Stimulated activated CD8-positive, alpha-beta memory T cell treated with anti-CD3 and anti-CD28 coated beads, Interleukin-15, amount 100 ng/mL, for 1 hour (primary cell): ENCODE measurements at places on chromosomes 2 and 18.

- DNase-seq, result no peak
Observed at GRCh38 chr18:53253789-53254188, 913.8 kb downstream of the DCC start.

- no peak for DNase-seq
Observed at GRCh38 chr2:240858321-240858720, 10.3 kb upstream of the AGXT start.

GRCh38 chr2:196170606-196171247 is 651 bp downstream of the STK17B start:
- no peak for DNase-seq

GRCh38 chr2:128464456-128464855 is 145.8 kb upstream of the HS6ST1 start:
- DNase-seq, result no peak

DNA sequence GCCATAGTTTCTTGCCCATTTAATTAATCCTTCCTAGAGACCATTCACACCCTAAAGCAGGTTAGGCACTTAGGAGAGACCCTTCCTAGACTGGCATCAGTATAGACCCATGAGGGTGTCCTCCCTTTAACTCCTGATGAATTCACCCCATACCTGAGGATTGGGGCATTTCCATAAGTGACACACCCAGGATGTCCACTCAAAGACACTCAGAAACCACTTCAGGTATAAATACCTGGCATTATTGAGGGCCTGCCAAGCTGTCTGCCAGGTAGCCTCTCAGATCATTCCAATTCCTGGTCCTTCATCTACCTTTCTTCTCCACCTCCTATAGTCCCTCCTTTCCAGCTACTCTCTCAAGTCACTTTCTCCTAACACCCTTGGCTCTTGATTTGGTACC is 57.5 kb upstream of the SLC14A2 start:
- DNase-seq, result no peak

- no peak for DNase-seq
Observed at GRCh38 chr2:240123821-240124650, 12.1 kb downstream of the COPS9 start.

GRCh38 chr2:195500879-195501278 is 156.1 kb upstream of the SLC39A10 start:
- no peak for DNase-seq

DNA sequence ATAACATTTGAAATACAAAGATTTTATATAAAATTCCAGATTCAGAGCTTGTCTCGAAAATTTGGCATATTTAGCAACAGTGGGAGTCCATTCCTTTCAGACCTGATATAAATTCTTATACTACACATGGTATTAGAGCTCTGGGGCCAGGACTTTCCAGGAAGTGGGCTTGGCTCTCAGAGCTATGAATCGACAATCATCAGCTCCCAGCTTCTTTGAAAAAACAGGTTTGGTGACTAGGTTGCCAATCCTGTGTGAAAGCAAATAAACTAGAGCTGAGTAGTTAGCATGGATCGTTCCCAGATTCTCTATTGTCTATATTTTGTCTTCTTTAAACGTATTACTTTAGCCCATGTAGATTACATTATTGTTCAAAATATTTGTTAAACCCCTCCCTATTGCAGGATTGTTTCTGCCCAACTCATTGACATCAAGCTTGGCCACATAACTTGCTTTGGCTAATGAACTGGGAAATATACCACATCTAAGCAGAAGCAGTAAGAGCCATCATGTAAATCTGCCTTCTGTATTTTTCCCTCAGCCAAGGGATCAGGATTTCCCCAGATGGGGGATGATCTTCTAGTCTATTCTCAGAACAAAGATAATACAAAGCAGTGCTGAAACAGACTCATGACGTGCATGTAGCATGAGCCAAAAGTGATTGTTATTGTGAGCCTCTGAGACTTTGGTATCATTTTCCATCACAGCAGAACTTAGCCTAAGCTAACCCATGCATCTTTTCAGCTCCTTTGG is 105.4 kb downstream of the KCNH7 start:
- DNase-seq, result no peak

DNA sequence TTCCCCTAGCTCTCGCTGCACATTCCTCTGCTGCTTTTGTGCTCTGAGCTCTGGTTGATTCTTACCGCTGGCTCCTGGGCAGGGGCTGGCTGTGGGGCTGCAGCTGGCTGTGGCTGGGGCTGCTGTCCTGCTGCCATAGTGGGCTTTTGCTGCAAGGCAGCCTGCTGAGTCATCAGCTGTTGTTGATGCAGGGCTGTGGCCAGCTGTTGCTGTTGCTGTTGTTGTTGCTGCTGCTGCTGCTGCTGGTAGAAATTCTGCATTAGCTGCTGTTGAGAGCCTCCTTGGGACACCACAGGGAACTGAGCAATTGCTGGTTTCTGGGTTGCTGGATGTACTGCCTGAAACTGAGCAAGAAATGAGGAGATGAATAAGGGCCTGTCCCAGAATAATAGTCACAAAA is 77.2 kb upstream of the NFU1 start:
- no peak for DNase-seq

- DNase-seq, result no peak
Observed at GRCh38 chr2:129748250-129748649, 231.2 kb upstream of the RAB6C start.

DNA sequence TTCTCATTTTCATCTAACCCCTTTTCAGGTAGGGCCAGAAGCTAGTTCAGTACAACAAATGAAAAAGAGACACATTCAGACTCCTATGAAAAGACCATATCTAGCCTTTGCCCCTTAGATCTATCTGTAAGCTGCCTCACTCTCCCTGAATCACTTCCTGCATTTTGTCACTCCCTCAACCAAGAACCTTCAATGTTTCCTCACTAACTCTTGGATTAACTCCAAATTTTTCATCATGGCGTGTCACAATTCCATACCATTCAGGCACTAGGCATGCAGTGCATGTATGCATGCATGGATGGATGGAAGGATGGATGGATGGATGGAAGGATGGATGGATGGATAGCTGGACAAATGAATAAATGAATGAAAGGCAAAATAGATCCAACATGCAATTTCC is 356.9 kb downstream of the TNS1 start:
- no peak for DNase-seq

DNA sequence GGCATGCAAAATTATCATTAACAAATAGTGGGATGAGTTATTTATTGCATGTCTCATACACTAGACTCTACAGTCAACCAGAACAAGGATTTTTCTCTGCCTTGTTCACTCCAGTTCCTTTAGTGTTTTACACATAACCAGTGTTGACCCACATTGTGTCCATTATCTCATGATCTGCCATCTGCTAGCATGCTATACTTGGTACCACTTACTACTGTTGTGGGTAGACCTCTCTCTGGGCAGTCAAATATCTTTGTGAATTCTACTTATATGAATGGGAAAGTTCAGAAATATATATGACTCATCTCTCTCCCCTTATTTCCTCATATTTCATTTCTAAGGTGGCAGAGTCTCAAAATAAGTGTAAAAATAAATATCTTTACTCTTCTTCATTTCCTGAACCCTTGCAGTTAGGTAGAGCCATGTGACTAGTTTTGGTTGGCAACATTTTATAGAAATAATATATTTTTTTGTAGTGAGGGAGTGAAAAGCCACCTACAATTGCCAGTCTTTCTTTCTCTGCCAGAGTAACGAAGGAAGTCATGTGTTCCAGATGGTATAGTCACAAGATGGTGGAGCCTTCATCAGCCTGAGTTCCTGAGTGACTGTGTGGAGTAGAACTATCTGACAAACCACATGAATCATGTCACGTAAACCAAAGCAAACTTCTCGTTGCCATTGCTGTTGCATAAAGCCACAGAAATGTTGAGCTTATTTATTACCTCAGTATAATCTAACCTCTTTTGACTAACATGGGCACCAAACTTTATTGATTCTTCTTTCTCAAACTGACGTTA is 704.0 kb downstream of the RNF144A start:
- no peak for DNase-seq

DNA sequence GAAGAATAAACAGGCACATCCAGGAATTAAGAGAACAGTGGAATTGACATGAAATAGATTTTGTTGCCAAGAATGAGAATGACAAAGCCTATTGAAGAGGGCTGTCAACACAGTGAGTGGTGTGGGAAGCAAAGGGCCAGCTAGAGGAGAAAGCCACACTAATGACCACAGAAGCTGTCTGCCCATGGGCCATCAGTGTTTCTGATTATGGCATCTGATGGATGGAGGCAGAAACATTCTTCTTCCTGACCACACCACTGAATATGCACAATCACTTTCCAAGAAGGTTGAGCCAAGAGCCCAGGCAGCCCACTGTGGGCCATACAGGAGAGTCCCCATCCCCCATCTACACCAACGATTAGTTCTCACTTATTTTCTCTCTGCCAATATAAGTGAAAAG is 146.0 kb upstream of the SH3BP4 start:
- DNase-seq, result no peak
